Stimulated activated CD4-positive, alpha-beta T cell treated with anti-CD3 and anti-CD28 coated beads, Interleukin-4, amount 100 ng/mL, for 4 hours (primary cell): ENCODE measurements at places on chromosomes 4 and X.

DNA sequence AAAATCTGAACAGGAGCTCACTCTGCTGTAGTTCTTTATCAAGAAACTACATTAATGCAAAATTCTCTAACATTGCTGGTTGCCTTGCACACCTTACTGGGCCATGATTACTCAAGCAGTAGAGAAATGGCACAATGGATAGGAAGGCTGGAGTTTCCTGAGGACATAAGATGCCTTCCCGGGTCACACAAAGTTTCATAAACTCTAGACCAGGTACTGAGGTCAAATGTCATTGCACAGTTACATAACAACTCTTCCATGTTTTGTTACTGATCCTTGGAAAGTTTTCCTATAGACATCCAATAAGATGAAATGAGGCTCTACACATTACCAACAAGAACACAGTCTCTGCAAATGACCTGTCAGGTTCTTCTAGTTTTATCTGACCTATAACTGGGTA, 9.9 kb downstream of the TEC start:
- no peak for DNase-seq

DNA sequence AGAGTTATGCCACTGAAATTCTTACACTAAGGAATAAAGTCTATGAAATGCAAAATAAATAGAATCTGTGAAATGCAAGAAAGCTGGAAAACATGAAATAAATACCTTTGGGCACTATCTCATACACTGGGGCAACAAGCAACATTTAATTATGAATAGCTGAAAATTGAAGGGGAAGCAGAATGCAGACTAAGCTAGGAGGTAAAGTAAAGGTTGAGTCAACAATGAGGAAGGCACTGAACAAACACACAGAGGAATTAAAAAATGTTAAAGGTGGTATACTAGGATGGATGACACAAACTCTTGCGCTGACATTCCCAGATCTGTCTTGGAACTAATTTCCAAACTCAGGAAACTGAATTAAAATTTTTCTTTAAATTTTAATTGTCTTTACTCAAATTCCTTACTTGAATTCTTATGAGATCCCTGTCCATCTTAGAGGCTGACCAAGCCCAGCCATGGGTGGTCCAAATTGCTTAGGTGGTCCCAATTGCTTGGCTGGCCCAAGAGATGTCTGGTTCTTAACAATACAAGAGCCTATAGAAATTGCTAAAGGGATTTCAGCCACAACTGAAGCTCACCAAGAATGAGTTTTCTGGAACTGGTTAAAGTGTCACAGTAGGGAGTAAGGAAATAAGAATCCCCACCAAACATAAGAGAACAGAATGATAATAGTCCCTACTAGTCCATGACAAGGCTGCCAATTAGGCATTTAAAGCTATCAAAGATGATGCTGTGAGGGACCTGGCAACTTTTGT, 41.3 kb upstream of the ZCCHC13 start:
- no peak for DNase-seq

- DNase-seq = no peak
Observed at GRCh38 chr4:167779280-167779679, 313.1 kb upstream of the ANXA10 start.

- no peak for DNase-seq
Observed at GRCh38 chr4:114208574-114209151, 229.2 kb upstream of the ARSJ start.
